Renal cortex interstitium (tissue), 15 donors: ENCODE measurements at places on chromosomes 7 and 10.

DNA sequence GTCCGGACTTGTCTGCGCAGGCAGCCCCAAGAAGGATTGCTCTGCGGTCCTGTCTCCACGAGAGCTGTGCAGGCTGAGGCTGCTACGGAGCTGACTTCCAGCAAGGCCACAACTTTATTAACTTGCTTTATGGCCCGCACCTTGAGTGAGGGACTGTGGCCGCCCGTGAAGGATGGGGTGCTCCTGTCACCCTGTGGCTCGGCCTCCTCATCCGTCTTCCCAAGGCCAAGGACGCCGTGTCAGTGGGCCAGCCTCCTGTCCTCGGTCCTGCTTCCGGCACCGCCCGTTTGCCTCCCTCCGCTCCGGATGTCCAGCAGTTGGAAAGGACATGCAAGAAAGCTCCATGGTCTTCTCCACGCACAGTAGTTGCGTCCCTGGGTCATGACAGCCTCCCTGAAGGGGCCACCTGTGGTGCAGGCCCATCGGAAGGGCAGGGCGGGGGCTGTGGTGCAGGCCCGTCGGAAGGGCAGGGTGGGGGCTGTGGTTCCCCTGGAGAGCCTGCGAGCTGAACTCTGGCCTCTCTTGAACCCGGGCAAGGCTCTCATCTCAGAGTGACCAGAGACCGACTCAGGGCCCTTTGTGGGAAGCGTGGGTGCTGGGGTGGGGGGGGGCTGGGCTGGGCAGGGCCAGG, 87.1 kb downstream of the NKX6-2 start:
- no peak for DNase-seq

GRCh38 chr7:20744954-20745446, 41.7 kb downstream of the SP8 start:
- peak; percentile 44 for DNase-seq

- DNase-seq = no peak
Measured at GRCh38 chr10:71631007-71631861, 88.3 kb downstream of the C10orf105 start.

DNA sequence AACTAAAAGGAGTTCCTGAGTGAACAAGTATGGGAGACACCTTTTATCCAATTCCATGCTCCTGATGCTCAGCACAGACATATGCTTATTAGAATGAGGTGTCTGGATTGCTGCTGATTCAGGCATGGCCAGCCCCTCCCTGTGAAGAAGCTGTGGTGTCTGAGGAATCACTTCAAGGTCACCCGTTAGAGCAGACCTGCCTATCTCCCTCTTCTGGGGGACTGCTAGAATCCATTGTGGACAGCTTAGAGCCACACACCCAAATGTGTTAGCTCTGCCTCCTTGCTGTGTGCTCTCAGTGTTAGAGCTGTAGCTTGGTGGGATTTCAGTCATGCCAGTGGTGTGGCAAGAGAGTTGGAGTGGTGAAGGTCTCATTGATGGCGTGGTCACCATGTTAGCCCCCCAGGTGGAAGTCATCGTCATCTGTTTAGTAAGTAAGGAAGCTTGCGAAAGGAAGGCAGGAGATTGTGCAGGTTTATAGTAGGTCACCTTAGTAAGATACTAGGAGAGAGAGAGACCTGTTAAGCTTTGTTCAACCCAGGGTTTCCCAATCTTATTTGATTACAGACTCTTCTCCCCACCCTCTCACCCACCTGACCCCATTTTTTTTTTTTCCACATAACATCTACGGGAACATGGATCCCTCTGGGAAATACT, 12.8 kb downstream of the PRXL2A start:
- DNase-seq = no peak

GRCh38 chr7:71300603-71301002, 168.7 kb downstream of the GALNT17 start:
- DNase-seq = no peak

DNA sequence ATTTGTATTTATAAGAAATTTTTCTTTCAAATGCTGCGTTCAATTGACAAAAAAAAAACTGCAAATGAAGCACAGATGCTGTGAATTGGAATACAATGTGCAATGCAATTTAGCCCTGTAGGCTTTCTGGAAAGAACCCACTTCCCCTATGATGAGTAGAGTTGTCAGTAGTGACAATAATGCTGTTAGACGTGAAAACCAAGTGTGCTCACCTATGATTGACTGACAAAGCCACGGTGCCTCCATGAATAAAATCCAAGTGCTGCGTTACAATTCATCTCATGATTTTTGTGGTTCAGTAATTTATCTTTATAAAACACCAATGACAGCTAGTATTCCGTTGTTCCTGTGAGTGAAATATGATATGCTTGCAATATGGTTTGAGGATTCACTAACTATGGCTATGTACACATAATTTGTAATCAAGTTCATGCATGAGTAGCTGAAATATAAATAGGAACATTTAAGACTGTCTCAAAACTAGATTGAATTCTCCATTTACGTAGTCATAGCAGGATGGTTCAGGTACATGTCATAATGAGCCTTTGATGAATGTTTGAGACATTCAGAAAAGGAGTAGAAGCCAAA, 1160.3 kb downstream of the CNTNAP2 start:
- DNase-seq = no peak

- DNase-seq = no peak
Measured at GRCh38 chr10:126332576-126332975, 55.7 kb downstream of the ADAM12 start.

GRCh38 chr7:137590756-137591305, 247.3 kb upstream of the PTN start:
- DNase-seq = no peak

DNA sequence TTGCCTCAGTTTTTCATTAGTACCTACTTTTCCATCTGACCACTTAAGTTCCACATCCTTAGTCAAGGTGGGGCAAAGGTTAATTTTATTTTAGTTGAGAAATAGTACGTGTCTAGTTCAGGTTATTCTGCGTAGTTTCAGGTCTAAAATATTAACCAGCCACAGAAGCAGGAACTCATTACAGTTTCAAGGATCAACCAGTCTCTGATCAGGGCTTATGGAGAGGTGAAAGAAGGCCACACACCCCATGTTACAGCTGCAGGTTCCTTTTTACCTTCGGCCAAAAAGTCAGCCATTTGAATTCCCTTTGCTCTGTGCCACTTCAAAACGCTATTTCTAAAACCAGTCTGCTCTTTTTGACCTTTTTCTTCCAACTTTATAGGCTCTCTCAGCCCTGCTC, 134.2 kb downstream of the CTTNBP2 start:
- no peak for DNase-seq

GRCh38 chr7:109126404-109127050, 556.9 kb downstream of the DNAJB9 start:
- DNase-seq = no peak

DNA sequence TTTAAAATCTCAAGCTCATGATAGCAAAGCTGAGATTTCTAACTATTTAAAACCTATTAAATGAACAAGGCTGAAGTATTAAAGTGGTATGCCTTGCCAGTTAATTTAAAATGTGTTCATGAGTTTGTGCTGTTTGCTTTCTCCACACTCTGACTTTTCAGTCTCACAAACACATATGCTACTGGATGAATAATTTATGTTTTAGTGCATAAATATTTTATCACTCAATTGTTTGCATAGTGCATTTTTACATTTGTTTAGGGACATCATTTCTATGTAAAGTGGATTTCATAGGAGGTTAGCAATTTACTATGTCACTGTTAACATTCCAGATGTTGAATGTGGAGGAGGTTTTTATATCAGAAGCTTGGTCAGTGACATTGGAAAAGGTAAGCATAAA, 36.0 kb downstream of the TRUB1 start:
- no peak for DNase-seq

GRCh38 chr7:130529417-130529816, 37.5 kb downstream of the MEST start:
- no peak for DNase-seq

DNA sequence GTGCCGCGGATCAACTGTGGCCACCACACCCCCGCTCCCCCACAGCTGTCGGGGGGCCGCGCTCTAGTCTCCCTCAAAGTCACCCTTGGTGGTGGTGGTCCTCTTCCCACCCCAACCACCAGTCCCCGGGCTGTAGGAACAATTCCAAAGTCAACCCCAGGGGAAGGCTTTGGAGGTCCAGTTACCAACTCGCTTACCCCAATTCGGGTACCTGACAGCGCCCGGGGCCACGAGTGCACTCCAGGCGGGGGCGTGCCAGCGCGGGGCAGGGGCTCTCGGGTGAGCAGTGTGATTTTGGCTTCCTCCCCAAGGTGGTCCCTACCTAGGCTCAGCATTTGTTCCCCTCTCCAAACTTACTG, 584 bp upstream of the ZMIZ1 start:
- no peak for DNase-seq

DNA sequence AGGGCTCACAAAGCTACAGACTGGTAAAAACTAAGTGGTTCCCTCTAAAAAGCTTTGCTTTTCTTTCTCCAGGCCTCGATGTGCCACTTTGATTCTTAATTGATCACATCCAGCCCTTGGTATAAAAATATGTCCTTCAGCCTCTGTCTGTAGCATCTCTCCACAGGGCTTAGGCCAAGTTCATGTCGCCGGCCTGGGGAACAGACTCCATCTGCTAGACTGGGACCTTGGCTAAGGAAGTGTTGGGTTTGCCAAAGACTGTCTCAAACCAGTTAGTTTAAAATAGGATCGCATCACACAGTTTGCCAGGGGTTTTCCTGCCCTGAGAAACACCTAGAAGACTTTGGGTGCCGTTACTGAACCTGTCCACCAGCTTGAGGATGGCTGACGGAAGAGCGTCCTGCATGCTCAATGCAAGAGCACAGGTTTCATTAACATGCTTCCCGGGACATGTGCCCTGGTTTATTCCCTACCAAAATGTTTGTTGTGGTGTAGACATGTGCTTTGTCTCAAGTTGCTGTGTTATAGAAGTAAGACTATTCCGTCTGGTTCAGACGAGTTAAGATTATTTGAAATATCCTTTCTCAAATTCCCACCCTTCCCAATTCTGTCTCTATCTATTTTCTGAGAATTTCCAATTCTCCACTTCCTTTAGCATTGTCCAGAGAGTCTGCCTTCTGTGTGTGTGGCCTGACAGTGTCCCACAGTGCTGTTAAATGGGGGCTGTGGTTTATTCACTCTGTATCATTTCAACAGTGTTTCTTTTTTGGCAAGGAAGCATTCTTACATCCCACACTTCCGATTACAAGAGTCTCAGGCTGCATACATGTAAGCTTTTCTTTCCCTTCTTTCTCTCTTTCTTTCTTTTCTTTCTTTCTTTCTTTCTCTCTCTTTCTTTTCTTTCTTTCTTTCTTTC, 334.7 kb downstream of the INHBA start:
- DNase-seq = no peak

DNA sequence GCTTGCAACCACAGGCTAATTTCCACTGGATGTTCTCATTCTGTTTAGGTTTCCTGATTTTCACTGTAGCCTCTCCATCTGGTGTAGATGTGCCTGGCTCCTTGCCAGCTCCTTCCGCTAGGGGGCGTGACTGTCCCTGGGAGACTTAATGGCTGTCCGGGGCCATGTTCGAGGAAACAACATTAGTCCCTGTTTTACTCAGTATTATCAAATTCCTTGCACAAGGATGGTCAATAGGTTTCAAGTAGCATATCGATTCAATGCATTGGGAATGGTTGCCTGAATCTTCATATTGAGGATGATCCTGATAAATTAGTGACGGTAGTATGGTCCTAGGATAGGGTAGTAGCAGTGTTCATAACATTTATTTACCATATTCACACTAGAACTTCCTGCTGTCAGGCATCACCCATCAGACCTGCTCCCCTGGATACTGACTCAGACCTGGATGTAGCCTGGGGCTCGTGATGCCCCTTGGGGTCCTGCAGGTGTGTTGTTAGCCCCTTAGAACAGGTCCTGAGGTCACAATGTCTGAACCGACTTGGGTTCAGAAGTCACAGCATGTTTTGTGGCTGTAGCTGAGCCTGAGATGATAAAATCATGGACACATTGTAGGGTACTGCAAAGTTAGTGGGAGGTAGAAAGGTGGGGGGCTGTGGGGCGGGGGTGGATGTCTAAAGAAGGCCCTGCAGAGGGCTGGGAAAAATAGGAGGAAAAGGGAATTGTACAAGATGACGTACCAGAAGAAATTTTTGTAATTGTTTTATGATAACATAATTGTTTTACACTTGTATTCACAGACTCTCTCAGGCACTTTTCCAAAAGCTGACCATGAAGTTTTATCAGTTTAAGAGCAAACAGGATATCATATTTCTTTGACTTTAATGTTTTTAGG, 8.9 kb upstream of the EXOC6 start:
- no peak for DNase-seq

- DNase-seq = no peak
Measured at GRCh38 chr7:2884161-2884560, 40.1 kb upstream of the GNA12 start.

GRCh38 chr7:29547421-29547820, 16.2 kb upstream of the PRR15 start:
- DNase-seq = no peak
